ENCODE measurements at places on chromosomes 5 and 9.

- H3K27me3 ChIP-seq = no peaks in the 10 kb centered on the region
- no peaks in the 10 kb centered on the region for H3K4me1 ChIP-seq
- no peak overlapping the region for H3K4me3 ChIP-seq
- no peaks in the 10 kb centered on the region for H3K36me3 ChIP-seq
- H3K27ac ChIP-seq = no peak overlapping the region
These were observed 58.2 kb downstream of the EXOSC2 start for GRCh38 chr9:130751631-130752355.

GRCh38 chr9:2697492-2697891 is 19.8 kb upstream of the KCNV2 start:
- H3K27me3 ChIP-seq = no peaks in the 10 kb centered on the region
- peaks cover 4% of the 10 kb centered on the region for H3K36me3 ChIP-seq
- no peaks in the 10 kb centered on the region for H3K4me1 ChIP-seq
- no peak overlapping the region for H3K27ac ChIP-seq
- H3K4me3 ChIP-seq = no peak overlapping the region

- no peak overlapping the region for H3K27ac ChIP-seq
- H3K4me1 ChIP-seq = no peaks in the 10 kb centered on the region
- H3K27me3 ChIP-seq = no peaks in the 10 kb centered on the region
These were observed 225.0 kb downstream of the KCTD16 start for GRCh38 chr5:144395704-144396103.

GRCh38 chr9:110143485-110143884 is 64.5 kb downstream of the C9orf152 start:
- no peaks in the 10 kb centered on the region for H3K27me3 ChIP-seq
- no peak overlapping the region for H3K27ac ChIP-seq
- peaks cover 31% of the 10 kb centered on the region for H3K4me1 ChIP-seq

GRCh38 chr9:35341585-35341984 is 148.3 kb upstream of the RUSC2 start:
- no peaks in the 10 kb centered on the region for H3K36me3 ChIP-seq
- no peak for DNase-seq
- no peaks in the 10 kb centered on the region for H3K4me1 ChIP-seq
- H3K4me3 ChIP-seq = no peak overlapping the region
- H3K27ac ChIP-seq = no peak overlapping the region
- no peaks in the 10 kb centered on the region for H3K27me3 ChIP-seq

DNA sequence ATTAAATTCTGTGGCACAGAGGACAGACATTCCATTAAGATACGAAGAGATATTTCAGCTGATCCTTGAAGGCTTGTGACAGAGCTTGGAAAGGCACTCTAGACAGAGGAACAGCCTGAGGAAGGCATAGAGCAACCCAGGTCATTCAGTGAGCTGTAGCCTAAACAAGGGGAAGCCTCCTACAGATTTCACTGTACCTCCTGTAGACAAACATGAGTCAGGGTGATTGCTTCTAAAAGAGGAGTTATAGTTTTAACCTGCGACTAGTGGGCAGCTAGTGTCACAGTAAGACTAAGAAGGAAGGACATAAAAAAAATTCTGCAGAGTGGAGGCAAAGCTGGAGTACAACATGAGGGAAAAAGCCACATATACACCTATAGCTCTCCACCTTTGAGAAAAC is 43.5 kb upstream of the ANKDD1B start:
- peak overlapping the region; percentile 80 for H3K27ac ChIP-seq
- peaks cover 54% of the 10 kb centered on the region for H3K4me1 ChIP-seq
- H3K27me3 ChIP-seq = no peaks in the 10 kb centered on the region
- DNase-seq = peak; percentile 17
- peaks cover 22% of the 10 kb centered on the region for H3K36me3 ChIP-seq

- DNase-seq = no peak
- H3K27ac ChIP-seq = no peak overlapping the region
- H3K36me3 ChIP-seq = peaks cover under 1% of the 10 kb centered on the region
- H3K4me1 ChIP-seq = peaks cover 17% of the 10 kb centered on the region
- H3K4me3 ChIP-seq = no peak overlapping the region
- no peaks in the 10 kb centered on the region for H3K27me3 ChIP-seq
These were observed 7.4 kb downstream of the KLF9 start for GRCh38 chr9:70407081-70407503.

- peaks cover 58% of the 10 kb centered on the region for H3K4me1 ChIP-seq
- DNase-seq = peak; percentile 25
- no peaks in the 10 kb centered on the region for H3K27me3 ChIP-seq
- H3K27ac ChIP-seq = peak overlapping the region; percentile 63
These were observed 308.8 kb downstream of the EFNA5 start for GRCh38 chr5:107361945-107362344.

DNA sequence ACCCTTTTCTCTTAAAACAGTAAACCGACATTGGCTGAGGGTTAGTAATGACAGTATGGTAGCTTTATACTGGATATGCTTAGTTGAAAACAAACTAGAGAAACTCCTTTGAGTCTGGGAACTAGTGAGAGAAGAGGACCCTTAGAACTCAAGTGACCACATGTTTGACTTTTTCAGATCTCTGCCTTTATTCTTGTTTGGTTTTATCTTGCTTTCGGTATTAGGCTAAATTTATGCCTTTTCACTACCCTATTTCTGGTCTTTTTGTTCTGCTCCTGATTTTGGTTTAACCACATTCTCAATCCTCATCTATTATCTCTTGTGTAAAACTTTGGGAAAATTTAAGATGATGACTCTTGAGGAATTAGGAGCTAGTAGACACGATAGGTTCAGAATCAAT is 11.0 kb downstream of the SNAPC3 start:
- no peak overlapping the region for H3K27ac ChIP-seq
- peaks cover 10% of the 10 kb centered on the region for H3K36me3 ChIP-seq
- no peak overlapping the region for H3K4me3 ChIP-seq

DNA sequence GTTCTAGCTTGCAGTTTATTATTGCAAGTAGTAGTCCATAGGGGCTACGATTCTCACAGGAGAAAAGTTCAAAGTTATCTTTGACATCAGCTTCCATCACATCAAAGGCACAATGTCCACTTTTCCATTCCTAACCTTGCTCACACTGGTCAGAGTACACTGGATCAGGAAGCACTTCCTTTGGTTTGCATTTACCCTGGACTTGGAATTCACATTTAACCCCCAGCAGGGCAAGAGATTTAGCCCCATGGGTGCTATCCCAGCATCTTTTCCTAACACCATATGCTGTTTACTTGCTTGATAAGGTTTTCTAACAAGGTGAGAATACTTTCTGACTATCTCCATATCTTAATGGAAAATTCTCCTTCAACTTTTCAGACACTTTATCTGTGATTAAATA is 55.6 kb upstream of the ASTN2 start:
- no peak for DNase-seq
- H3K4me1 ChIP-seq = no peaks in the 10 kb centered on the region
- H3K36me3 ChIP-seq = no peaks in the 10 kb centered on the region
- no peak overlapping the region for H3K27ac ChIP-seq

DNA sequence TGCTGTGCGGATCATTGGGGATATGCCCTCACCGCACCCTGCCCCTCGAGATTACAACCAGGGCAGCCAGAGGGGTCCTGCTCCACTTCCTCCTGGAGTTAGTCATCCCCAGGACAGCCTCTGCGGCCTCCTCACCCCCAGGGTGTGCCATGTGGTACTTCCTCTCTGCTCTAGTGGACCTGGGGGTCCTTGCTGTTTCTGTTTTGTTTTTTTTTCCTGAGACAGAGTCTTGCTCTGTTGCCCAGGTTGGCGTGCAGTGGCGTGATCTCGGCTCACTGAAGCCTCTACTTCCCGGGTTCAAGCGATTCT is 5.2 kb upstream of the FCN1 start:
- no peak overlapping the region for H3K4me3 ChIP-seq
- no peaks in the 10 kb centered on the region for H3K4me1 ChIP-seq
- no peak overlapping the region for H3K27ac ChIP-seq
- no peaks in the 10 kb centered on the region for H3K36me3 ChIP-seq

DNA sequence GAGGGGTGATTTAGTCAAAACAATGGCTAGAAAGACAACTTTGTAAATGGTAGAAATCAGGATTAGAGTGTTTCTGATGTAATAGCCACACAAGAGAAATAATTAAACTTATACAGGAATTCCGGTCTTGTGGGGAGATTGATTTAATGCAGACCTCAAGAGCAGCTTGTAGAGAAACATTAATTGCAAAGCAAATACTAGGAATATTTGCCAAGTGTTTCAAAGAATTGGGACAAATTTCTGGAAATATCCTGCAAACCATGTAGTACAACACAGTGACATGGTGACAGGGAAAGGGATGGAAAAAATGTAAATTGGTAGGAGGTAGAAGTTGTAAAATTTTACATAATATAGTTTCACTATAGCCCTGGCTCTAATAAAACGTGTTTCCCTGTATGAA is 28.9 kb downstream of the NLN start:
- peaks cover 38% of the 10 kb centered on the region for H3K4me1 ChIP-seq
- H3K36me3 ChIP-seq = no peaks in the 10 kb centered on the region
- H3K4me3 ChIP-seq = peak overlapping the region; percentile 6
- no peak for DNase-seq
- peak overlapping the region; percentile 58 for H3K27ac ChIP-seq

GRCh38 chr5:35069188-35069587 is 21.4 kb upstream of the AGXT2 start:
- H3K27ac ChIP-seq = no peak overlapping the region
- no peaks in the 10 kb centered on the region for H3K4me1 ChIP-seq
- DNase-seq = no peak
- no peak overlapping the region for H3K4me3 ChIP-seq
- H3K36me3 ChIP-seq = no peaks in the 10 kb centered on the region
- H3K27me3 ChIP-seq = no peaks in the 10 kb centered on the region

DNA sequence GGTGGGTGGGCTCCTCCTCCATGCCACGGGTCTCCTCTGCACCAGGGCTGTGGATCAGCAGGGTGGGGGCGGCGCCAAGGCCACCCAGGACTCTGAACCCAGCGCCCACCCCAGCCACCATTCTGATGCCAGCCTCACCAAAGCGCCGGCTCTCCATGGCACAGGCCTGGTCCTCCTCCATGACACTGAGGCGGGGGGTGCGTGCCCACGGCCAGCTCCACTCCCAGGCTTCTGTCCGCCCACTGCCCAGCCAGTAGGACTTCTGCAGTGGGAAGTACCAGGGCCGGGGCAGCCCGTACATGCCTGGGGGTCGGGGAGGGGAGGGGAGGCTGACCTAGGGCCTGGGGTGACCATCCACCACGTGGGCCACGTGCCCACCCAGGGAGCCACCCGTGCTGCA is 11.6 kb downstream of the ABCA2 start:
- peaks cover 14% of the 10 kb centered on the region for H3K36me3 ChIP-seq
- no peak overlapping the region for H3K27ac ChIP-seq
- H3K27me3 ChIP-seq = no peaks in the 10 kb centered on the region
- H3K4me3 ChIP-seq = no peak overlapping the region
- H3K4me1 ChIP-seq = no peaks in the 10 kb centered on the region

DNA sequence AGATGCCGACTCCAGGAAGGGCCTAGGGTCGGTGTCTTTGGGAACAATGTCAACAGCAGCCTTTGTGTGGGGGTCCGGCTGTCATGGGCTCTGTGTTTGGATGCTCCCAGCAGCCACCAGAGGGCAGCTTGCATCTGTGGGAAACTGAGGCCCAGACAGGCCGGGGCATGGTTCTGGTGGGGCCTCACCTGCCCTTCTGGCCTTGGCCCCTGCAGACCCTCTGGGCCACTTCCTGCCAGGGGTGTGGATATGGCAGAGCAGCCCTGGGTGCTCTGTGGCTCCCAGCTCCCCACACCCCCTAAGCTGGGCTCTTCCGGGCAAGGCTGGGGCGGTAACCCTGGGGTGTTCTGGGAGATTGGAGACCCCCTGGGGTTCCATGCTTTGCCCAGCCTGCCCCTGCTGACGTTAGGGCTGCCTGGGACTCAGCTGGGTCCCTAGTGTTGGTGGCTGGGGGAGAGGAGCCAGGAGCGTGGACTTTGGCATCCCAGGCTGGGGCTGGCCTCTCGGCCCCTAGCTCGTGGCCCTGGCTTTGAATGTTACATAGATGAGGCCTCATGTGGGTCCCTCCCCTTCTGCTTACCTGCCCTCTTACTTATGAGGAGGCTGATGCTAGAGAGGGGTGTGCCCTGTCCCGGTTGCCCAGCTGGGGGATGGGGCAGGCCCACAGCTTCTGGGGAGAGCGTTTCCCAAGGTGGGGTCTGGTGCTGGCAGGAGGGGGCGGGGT is 38.3 kb downstream of the RXRA start:
- no peak overlapping the region for H3K27ac ChIP-seq
- H3K4me3 ChIP-seq = no peak overlapping the region
- H3K27me3 ChIP-seq = no peaks in the 10 kb centered on the region
- H3K36me3 ChIP-seq = no peaks in the 10 kb centered on the region

DNA sequence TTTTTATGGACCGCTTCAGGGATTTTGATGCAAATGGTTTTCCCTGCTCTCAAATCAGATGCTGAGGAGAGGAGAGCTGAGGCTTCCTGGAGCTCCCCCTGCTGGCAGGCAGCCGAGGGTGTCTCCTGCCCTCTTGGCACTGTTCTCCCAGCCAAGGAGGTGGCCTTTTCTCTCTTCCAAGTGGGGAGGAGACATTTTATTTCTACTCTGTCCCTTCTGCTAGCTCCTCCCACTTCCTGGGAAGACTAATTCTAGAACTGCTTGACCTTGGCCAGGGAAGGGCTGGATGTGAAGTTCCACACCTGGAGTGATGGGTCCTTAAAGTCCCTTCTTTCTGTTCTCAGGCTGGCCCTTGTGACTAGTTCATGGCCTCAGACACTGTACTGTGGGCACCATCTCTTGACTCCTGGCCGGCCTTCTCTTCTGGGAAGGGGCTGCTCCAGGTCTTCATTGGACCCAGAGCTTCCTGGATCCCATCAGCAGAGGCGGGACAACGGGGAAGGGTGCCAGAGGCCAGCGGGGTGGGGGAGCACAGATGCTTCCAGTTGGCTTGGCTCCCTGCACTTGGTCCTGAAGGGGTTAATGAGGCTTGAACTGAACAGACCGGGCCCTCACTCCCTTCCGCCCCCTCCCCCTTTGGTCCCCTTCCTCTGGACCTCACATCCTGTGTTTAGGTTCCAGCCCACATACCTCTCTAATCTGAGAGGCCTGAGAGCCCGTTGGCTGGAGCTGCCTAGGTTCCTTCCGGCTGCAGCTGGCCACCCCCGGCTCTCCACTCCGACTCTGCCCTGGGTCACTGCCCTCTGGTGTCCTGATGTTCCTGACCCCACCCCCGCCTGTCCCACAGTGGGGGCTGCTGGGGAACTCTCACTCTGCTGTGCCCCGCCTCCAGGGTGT is 32.1 kb downstream of the PTPA start:
- H3K27me3 ChIP-seq = no peaks in the 10 kb centered on the region
- H3K27ac ChIP-seq = peak overlapping the region; percentile 21
- peak; percentile 80 for DNase-seq
- peaks cover 25% of the 10 kb centered on the region for H3K4me1 ChIP-seq
- H3K4me3 ChIP-seq = no peak overlapping the region
- peaks cover 49% of the 10 kb centered on the region for H3K36me3 ChIP-seq

DNA sequence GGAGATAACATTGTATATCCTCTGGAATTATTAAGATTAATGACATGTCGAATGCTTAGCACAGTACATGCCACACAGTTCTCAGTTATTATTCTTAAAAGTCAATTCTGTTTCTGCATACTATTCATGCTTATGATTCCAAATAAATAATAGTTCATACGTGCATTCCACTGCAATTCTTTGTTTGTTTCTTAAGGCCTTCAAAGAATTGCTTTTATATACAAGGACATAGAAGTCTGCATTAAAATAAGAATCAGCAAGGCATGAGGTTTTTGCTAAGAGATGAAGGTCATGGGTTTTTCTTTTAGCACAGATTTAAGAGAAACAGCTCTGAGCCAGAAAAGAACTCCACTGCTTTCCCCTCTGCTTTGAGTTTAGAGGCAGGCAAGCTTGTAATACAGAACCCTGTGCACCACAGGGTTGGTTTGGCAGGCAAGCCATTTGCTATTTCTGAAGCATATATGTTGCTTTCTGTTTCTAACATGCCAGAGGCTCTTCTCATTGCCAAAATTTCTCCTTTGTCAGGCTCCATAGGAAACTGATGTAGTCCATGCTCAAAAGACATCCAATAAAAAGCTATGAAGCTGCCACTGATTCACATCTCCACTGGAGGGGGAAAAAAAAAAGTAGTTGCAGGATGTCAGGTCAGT is 420.6 kb upstream of the TYRP1 start:
- no peaks in the 10 kb centered on the region for H3K36me3 ChIP-seq
- no peaks in the 10 kb centered on the region for H3K27me3 ChIP-seq
- DNase-seq = no peak
- no peaks in the 10 kb centered on the region for H3K4me1 ChIP-seq
- no peak overlapping the region for H3K4me3 ChIP-seq

Measured in Calu3 (cell line).